ENCODE measurements at places on chromosomes 1 and 21.

DNA sequence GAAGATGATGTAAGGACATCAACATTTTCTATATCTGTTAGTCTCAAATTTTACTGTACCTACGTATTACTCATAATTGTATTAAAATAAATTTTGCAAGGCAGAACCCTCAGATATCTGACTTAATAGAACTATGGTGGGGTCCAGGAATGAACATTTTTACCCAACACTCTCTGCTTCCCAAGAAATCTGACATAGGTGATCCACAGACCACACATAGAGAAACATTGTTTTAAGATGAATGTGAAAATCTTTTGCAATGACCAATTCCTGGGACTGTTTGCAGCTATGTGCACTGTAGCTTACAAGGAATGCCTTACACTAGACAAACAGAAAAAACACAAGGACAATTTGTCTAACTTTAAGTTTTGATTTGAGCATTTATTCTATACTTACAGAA is 645.6 kb upstream of the ADGRL2 start:
- no peak for DNase-seq

DNA sequence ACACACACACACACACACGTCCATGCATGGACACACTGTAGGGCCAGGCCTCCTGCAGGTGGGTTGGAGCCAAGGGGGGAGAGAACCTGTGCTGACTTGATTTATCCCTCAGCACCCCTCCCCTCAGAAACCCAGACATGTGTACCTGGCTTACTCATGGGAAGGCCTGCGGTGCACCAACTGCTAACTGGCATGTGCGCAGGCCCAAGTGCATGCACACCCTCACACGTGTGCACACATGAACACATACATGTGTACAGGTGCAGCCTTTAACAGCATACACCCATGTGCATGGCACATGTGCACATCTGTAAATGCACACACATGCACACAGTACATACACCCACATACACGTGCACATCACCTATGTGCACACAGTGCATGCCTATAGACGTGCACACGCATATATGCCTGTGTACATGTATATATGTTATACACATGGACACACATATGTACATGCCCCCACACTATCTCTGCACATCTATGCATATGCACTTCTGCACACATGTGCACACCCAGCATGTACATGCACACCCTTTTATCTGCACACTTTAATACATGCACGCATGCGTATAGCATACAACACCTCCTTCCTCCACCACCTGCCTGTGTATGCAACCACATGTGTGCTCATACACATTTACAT is 67.5 kb downstream of the TRIM11 start:
- DNase-seq = no peak

- DNase-seq = no peak
Observed at GRCh38 chr1:154418923-154419619, 13.9 kb downstream of the IL6R start.

- no peak for DNase-seq
Observed at GRCh38 chr1:230307213-230307612, 118.9 kb downstream of the PGBD5 start.

- no peak for DNase-seq
Observed at GRCh38 chr1:62637392-62638105, 40.2 kb downstream of the ANGPTL3 start.

DNA sequence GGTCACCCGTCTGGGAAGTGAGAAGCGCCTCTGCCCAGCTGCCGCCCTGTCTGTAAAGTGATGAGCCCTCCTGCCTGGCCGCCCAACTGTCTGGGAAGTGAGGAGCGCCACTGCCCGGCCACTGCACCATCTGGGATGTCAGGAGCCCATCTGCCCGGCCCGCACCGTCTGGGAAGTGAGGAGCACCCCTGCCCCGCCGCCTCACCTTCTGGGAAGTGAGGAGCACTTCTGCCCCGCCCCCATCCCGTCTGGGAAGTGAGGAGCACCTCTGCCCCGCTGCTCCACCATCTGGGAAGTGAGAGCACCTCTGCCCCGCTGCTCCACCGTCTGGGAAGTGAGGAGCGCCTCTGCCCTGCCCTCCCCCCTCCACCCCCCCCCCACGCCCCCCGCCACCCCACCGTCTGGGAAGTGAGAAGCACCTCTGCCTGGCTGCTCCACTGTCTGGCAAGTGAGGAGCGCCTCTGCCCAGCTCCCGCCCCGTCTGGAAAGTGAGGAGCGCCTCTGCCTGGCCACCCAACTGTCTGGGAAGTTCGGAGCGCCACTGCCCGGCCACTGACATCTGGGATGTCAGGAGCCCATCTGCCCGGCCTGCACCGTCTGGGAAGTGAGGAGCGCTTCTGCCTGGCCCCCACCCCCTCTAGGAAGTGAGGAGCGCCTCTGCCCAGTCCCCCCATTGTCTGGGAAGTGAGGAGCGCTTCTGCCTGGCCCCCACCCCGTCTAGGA is 4.5 kb upstream of the ZZZ3 start:
- DNase-seq = no peak
